PC-3 (cell line): ENCODE measurements at places on chromosomes 2 and 18. TPM values are rescaled to one million over a fixed set of nuclear protein-coding genes. Genes with fewer than 3 reads are reported as not detected.
A peak's percentile ranks its signal among the peaks of the same experiment; 100 is the strongest.

DNA sequence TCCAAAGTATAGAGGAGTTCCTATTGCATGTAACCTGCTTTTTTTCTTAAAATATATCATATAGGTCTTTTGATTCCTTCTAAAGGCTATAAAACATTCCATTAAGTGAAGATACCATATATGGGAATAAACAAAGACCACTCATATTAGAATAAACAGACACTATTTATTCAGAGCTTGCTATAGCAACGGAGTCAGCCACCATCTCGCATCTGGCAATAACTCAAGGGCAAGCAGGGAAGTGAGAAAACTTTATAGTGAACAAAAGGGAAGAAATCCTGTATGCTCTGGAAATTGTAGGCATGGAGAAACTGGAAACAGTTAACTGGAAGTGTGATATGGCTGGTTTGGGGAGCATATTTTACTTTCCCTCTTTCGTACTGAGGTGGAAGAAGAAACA, 301.9 kb downstream of the PTH2R start:
- no peak for DNase-seq

- DNase-seq, result no peak
Measured at GRCh38 chr18:45849529-45849928, 24.1 kb downstream of the SIGLEC15 start.

DNA sequence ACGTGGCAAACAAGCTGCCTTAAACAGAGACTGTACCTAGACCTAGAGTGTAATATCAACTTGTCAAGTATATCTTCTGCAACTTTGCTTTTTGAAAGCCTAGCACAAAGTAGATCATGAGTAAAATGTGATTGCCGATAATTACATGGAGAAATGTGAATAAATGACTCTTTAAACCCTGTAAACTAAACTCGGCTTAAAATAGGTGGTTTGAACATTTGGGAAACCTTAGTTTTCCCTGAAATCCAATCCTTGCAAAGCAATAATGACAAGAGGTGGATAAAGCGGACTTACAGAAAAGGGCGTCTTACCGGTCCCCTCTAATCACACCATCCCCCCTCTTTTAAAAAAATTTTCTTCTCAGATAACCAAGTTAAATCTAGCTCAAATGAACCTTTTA, 549 bp upstream of the PSMD14 start:
- DNase-seq, result peak; percentile 19

GRCh38 chr2:57417007-57417406, 629.6 kb upstream of the VRK2 start:
- no peak for DNase-seq

DNA sequence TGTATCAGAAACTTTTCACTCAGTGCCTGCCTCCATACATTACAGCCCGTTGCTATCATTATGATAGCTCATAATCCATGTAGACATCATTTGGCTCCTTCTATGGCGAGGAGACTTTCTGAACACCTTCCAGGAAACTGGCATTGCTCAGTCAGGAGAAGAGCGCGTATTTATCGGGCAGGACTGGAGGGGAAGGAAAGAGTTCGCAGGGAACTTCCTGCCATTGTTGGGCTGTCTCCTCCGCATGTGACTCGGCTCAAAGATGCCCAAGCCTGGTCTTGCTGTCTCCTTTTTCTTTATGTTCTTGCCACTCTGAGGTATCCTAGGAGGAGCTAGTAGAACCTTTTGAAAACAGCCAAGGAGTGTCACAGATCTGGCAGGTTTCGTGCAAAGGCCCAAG, 156.8 kb downstream of the CTIF start:
- DNase-seq, result no peak

GRCh38 chr2:186641132-186641806, 51.4 kb downstream of the ITGAV start:
- DNase-seq, result no peak

GRCh38 chr2:29372185-29372584, 257.0 kb downstream of the CLIP4 start:
- DNase-seq, result peak; percentile 83

GRCh38 chr2:128444121-128444771, 125.6 kb upstream of the HS6ST1 start:
- DNase-seq, result no peak

DNA sequence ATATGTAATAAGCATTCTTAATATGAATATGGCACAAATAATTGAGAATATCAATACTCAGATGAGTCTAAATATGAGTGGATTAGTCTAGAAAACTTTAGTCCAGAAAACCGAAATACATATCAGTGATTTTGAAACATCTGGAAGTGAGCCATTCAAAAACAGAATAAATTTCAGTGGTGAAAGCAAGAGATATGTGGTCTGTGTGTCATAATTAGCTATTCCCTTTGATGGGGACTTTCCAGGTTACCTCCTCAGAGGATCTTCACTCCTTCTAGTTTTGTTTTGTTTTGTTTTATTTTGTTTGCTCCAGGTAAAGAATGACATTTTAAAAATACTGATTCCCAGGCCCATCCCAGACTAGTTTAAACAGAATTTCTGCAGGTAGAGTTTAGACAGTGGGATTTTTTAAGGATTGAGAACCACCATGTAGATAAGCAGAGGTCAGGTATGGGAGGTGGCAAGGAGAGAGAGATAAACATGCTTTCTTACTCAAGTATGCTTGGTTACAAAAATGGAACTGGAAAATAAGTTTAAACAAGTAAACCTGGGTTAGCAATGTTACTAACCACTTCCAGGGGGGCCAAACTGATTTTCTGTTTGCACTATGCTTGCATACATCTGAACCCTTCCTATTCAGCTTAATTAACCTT, 70.7 kb downstream of the NABP1 start:
- no peak for DNase-seq

DNA sequence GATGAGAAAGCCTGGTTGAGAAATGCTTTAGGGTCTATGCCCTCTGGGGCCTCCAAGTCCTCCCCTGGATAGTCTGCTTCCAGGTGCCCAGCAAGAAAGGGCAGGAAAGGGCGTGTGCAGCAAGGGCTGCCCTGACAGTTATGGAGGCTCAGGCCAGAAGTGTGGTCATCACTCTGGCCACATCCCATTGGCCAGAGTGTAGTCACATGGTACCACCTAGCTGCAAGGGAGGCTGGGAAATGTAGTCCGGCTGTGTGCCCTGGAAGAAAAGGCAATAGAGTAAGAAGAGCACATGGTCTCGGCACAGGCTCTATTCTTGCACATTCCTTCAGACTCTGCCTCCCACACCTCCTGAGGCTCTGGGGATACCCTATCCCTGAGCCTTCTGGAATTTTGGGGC, 35.7 kb downstream of the ODC1 start:
- peak; percentile 62 for DNase-seq

- DNase-seq, result peak; percentile 44
Measured at GRCh38 chr18:77100751-77101355, 31.7 kb downstream of the MBP start.

DNA sequence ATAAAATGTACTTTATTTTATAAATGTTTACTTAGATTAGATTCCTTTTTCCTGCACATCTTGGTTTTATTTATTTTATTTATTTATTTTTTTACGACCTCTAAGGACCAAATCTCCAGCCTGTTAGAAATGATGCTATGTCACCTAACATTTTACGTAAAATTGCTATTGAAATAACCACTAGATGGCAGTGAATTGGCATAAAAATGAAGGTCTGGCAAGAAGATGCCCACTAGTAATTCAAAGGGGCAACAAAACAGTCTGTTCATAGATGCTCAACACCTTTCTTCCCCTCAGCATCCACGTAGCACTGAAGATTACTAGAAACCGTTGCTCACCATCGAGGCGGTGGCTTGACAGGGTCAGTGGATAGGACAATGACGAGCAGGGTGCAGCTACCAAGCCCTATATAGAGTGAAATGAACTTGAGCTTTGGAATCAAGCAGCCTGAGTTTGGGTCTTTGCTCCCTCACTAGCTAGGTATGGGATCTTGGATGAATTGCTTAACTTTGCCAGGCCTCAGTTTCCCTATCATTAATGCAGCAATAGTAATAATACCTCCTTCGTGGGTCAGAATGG, 128.7 kb upstream of the L3MBTL4 start:
- peak; percentile 72 for DNase-seq

DNA sequence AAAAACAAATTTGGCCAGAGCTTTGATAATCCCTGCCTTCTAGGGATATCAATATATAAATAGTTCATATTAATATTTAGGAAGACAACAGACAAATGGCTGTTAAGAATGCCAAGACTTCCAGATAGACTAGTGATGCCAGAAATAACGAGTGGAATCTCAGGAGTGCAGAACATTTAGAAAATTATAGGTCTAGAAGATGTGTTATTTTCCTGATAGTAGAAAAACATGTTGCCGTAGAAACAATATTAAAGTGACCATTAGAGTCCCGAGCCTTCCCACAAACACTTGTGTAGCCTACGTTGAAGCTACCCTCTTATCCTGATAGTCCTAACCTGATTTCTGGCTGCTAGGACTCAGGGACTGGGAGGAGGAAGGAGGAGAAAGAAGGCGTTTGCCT, 54.3 kb upstream of the ITGA6 start:
- DNase-seq, result no peak

DNA sequence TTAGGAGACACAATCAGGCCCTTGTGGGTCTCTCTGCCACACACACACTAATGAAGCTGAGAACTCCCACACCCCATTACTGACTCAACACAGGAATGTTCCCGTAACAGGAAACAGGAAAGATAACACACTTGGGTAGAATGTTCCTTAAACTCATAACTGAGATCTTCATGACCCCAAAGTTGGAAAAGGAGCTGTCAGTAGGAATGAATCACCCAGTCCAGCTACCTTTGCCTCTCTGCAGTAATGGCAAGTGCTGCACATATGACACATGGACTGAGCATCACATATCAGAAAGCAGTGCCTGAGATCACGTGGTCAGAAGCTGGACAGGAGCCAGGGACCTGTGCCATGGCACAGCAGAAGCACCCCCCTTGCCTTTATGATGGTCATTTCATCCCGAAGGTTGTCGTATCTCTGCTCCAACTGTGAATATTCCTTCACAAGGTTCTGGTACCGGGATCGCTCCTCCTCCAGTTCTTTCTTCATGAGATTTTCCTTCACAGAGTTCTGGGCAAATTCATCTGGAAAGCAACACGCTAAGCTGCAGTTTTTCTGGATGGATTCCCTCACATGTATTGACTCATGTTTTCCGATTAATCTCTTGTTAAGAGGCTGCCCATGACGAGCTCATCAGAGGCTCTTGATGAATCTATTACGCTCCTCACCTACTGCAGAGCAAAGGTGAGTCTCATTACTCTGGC, 65.4 kb upstream of the ACAA2 start:
- no peak for DNase-seq

- no peak for DNase-seq
Measured at GRCh38 chr2:39836638-39837037, 57.6 kb upstream of the THUMPD2 start.

GRCh38 chr2:46010925-46011490, 286.2 kb upstream of the EPAS1 start:
- peak; percentile 72 for DNase-seq

DNA sequence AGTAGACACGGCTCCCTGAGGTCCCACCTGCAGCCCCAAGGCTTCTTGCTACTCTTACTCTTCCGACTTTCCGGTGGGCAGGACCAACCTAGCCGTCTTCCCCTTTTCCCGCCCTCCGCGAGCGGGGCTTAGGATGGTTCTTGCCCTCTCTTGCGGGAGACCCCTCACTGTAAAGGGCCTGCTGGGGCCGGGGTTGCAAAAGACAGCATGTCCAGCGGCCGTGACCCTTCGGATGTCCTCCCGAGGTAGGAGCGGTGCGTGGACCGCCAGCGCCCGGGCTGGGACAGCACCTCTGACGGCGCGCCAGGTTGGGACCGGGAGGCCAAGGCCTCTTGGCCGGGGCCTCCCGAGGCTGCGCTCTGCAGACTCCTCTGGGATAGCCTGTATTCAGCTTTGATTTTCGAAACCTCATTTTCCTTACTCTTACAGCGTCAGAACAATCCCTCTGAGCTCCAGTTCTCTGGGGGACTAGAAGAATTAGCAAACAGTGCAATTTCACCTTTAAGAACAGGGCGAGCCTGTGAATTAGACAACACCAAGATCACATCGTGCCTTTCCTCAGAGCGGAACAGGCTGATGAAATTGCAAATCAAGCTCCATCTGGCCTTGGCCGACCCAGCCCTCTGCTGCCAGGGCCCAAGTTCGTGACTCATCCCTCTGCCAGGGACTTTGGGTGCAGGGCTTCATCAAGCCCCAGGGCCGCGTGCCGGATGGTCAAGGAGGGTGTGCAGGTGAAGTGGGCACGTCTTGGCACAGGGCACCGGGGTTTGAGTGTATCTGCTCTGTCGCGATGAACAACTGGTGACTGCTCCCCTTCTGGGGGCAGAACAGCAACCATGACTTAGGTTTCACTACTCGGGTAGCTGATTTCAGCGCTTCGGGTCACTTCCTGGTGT, 777 bp downstream of the MOCOS start:
- peak; percentile 48 for DNase-seq

- DNase-seq, result peak; percentile 56
Measured at GRCh38 chr2:205903549-205904129, 182.3 kb downstream of the INO80D start.

DNA sequence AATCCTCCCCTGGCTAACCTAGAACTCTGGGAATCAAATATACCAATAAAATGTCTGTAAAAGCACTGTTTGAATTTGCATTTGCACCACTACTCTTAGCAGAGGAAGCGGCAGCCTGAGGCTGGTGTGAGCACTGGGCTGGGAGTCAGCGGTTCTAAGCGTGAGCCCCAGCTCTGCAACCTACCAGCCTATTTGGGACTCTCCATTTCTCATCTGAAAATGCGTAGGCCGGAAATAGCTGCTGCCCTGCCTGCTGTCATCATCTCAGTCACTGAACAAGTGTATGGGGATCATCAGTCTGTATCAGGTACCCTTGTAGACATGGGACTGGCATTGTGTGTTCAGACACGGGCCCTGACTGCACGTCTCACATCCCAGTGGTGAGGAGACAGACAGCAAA, 194.3 kb downstream of the ANKRD30B start:
- no peak for DNase-seq

GRCh38 chr18:48711651-48712486, 173.0 kb downstream of the CTIF start:
- DNase-seq, result peak; percentile 36

Gene LRRTM4
- total RNA-seq, result not detected in 2 replicates

Gene HAAO
- not detected in 2 replicates for total RNA-seq

Gene ARHGAP25
- not detected in 2 replicates for total RNA-seq

Gene SPC25
- total RNA-seq, result 11.1 and 19.9 TPM in 2 replicates

Gene RMDN2
- 2.4 and 2.6 TPM in 2 replicates for total RNA-seq

Gene REG3A
- not detected in 2 replicates for total RNA-seq

Gene REG3G
- total RNA-seq, result not detected in 2 replicates
